Ecto neural progenitor cell (in vitro differentiated cells): ENCODE measurements at places on chromosomes 3 and 15.
A peak's percentile ranks its signal among the peaks of the same experiment; 100 is the strongest.

GRCh38 chr3:103963599-103963998 is 1403.1 kb upstream of the ALCAM start:
- DNase-seq, result no peak

GRCh38 chr3:161333696-161334095 is 37.6 kb downstream of the SPTSSB start:
- no peak for DNase-seq

DNA sequence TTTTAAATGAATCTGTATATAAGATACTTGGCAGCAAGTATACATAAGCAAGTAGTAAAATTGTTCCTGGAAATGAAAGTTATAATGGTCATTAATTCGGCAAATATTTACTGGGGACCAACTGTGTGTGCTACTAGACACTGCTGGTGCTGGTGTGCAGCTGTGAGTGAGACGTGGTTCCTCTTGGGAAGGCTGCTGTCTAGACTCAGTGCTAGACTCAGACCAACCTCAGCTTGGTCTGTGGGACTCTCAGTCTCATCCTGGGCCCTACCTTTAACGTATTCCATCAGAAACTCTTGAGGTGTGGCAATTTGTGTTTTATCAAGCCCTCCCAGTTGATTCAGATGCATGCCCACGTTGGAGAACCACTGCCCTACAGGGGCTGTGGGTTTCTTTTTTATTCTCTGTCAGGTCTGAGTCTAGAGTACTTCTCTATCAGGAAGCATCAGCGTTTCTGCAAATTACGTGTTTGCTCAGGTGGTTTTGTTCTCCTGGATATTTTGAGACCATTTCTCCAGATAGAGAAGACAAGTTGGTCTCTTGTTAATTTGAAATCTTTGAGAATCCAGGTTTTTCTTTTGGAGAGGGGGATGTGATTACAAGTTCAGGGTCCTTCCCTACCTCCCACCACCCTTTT is 6.8 kb downstream of the TLNRD1 start:
- no peak for DNase-seq

- DNase-seq, result no peak
These were observed 271.8 kb downstream of the ZIC1 start for GRCh38 chr3:147680837-147681483.

- no peak for DNase-seq
These were observed 727.5 kb downstream of the TBL1XR1 start for GRCh38 chr3:176469694-176470205.

GRCh38 chr3:23152989-23153388 is 50.1 kb upstream of the UBE2E2 start:
- no peak for DNase-seq

DNA sequence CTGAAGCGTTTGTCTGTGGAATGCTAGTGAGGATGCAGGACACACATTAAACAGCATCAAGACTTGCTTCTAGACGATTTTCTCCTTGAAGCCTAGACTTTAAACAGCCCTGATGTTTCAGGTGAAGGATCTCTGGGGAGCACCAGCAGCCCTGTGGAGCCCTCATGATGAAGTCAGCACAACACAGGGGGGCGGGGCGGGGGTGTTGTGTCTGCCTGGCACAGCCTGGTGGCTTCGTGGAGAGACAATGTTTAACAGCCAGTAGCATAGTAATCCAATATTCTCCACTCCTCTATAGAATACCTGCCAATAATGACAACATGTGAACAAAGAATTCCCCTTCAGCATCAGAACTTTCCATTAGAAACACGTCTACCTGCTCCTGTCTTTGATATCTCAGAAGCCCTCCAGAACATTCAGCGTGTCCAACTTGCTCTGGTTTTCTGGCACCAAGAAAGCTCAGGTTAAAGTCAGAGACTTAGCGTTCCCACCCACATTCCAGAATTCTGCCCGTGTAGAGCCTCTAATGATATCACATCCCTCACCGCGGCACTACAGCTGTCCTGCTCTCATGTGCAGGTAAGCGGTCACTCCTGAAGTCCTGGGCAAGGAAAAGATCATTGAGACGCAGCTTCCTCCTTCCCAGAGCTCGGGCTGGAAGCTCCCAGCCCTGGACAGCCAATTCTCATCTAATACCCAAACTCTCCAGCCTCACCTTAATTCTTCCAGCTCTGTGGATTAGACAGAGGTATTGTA is 98.0 kb downstream of the ATP10A start:
- peak; percentile 18 for DNase-seq

- no peak for DNase-seq
These were observed 11.0 kb upstream of the GPD1L start for GRCh38 chr3:32095431-32095830.

DNA sequence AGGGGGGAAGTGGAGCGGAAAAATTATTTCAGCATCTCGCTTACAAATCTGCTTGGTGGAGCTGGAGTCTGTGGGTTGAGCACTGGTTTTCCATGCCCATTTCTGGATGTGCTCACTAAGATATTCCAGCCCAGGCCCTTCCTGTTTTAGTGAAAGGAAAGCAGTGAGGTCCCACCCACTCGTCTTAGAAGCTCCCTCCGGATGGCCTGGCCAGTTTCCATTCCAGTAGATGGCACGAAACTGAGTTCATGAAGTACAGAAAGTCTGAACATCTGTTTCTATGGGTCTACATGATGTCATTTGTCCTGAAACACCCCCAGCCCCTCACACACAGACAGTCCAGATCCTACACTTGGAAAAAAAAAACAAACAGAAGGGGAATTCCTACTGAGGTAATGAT is 31.9 kb upstream of the THSD4 start:
- no peak for DNase-seq

GRCh38 chr3:189952272-189952671 is 168.4 kb downstream of the P3H2 start:
- DNase-seq, result no peak

- no peak for DNase-seq
These were observed 28.3 kb downstream of the CYP19A1 start for GRCh38 chr15:51310064-51310463.

- DNase-seq, result no peak
These were observed 29.4 kb upstream of the TNFSF10 start for GRCh38 chr3:172552607-172553006.

- DNase-seq, result no peak
These were observed 506.5 kb upstream of the TBL1XR1 start for GRCh38 chr3:177703788-177704187.

- DNase-seq, result no peak
These were observed 112.0 kb downstream of the LIPC start for GRCh38 chr15:58543664-58544335.

- DNase-seq, result no peak
These were observed 9.8 kb downstream of the LARS2 start for GRCh38 chr3:45398178-45398577.

DNA sequence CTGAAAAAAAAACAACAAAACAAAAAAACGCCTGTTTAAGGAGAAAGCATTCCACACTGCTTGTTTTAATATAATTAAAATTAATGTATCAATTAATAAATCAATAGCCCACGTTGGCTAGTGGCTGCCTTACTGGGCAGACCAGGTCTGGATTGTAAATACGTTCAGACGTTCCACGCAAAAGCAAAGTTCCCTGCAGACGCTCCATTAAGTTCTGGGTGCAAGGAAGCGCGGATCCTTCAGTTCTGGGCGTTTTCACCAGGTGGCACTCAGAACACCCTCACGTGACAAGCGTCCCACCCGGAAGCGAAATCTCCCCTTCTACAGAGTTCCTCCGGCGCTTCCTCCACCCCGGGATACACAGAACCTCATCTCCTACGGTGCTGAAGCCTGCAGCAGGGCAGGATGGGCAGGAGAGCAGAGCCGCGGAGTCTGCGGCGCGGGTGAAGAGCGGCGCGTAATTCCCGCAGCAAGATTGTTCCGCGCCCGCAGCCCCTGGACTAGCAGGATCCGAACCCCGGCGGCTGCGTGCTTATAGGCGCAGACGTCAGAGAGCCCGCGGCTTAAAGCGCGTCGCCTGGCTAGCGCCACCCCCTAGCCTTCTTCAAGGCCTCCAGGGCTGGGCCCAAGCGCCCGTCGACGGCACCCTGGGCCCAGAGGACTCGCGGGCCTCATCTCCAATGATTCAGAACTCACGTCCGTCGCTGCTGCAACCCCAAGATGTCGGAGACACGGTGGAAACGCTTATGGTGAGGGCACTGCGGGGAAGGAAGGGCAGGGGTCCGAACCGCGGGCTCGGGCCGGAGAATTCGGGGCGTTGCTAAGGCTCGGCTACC is at the start of gene SLC25A38:
TSS of gene SLC25A38 (plus strand) at position 326 of the 836 bp plus-strand sequence. CDS start at position 681, 355 bp downstream.
- peak; percentile 87 for DNase-seq

DNA sequence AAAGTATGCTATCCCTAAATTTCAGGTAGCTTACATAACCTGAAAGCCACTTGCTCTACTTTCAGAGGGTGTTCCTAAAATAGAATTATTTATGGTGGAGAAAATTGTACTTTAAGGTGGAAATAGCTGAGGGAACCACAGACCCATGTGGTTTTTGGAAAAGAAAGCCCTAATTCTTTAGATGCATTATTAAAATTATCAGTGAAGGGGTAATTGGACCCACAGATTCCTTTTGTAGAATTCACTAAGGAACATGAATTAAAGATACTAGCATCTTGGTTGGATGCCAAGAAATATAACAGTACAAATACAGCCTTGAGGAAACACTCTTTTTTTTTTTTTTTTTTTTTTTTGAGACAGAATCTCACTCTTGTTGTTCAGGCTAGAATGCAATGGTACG is 37.8 kb downstream of the DPPA2 start:
- no peak for DNase-seq

- no peak for DNase-seq
These were observed 26.7 kb downstream of the LRRFIP2 start for GRCh38 chr3:37147666-37148065.

GRCh38 chr15:73892446-73893226 is 19.3 kb downstream of the TBC1D21 start:
- no peak for DNase-seq

DNA sequence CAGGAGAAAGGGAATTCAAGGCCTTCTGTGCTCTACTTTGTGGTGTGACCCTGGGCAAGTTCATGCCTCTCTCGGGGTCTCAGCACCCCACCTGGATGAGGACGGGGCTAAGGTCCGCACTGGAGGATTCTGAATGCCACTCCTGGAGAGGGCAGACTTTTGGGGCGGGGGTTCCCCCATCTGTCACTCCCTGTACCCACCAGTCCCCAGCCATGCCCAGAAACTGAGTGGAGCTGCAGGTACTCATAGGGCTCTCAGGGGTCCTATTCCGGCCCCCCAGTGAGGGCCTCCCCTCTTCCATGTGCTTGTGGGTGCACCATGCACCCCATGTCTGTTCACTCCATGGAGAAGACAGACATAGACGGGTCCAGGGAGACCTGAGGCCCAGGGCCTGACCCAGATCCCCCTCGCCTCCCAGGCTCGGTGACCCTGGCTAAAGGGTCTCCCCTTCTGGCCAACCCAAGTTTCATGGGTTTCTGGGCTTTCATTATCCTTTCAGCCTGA is 26.0 kb downstream of the ACSBG1 start:
- DNase-seq, result no peak

GRCh38 chr3:193899001-193899400 is 236.9 kb upstream of the HES1 start:
- DNase-seq, result no peak
